ENCODE measurements at places on chromosomes 1 and 21. TPM values are rescaled to one million over a fixed set of nuclear protein-coding genes. Genes with fewer than 3 reads are reported as not detected.

DNA sequence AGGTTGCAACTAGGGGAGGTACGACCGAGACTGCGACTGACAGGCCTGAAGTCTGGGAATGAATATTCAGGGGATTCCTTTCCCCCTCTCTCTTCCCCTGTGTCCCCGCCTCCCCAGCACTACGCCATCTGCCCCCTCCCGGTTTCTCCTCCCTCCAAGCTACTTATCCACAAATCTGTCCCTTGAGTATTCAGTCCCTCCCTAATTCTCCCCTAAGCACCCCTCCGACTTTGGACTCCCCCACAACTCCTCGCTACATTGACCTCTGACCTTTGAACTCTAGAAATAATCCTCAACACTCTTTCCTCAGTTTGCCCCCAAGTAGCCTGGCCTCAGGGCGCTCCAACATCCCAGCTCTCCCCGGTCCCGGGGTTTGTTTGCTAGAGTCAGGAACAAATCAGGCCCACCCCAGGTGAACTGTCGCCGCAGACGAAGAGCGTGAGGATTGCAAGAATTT is 393 bp downstream of the LYSMD1 start:
- peak; percentile 17 for DNase-seq

DNA sequence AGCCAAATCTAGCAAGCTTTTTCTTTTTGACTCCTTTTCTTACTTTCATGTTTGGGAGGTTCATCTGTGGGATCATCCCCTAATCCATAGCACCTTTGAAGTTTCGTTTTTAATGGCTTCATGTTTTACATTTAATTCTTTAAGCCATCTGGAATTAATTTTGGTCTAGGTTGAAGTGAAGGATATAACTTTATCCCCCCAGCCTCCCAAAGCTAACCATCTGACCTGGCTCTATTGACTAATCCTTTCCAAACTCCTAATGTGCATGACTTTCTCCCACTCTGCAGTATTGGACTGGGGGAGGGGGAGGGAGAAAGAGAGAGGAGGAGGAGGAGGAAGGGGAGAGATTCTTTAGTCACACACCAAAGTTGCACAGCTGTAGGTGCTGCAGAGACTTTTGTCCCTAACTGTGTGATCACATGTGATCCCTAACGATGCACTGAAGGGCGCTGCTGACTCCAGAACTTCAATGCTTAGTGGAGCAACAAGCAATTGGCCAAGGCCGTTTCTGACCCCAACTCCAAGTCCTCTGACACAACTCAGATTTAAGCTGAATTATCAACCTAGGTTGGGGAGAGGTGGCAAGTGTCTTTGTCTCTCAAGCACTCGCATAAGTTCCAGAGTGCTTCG is 191.6 kb downstream of the HUNK start:
- no peak for DNase-seq

- DNase-seq: no peak
These were observed 16.1 kb downstream of the DSCAM start for GRCh38 chr21:40830836-40831235.

- DNase-seq: peak; percentile 15
These were observed 1.0 kb downstream of the TMEM200B start for GRCh38 chr1:29122682-29123052.

DNA sequence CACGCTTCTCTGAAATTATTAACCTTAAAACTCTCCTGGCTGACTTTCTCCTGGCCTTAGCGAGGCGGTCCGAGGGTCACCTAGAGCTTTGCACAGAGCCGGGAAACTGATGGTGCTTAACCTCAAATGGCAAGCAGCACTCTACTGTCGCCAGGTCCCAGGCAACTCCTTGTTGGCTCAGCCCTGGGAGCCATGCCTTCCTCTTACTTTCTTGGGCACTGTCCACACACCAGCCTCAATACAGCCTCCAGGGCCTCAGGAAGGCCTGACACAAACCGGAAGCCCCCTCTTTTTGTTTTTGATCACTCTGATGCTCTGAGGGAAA is 3.8 kb downstream of the TRABD2B start:
- no peak for DNase-seq

DNA sequence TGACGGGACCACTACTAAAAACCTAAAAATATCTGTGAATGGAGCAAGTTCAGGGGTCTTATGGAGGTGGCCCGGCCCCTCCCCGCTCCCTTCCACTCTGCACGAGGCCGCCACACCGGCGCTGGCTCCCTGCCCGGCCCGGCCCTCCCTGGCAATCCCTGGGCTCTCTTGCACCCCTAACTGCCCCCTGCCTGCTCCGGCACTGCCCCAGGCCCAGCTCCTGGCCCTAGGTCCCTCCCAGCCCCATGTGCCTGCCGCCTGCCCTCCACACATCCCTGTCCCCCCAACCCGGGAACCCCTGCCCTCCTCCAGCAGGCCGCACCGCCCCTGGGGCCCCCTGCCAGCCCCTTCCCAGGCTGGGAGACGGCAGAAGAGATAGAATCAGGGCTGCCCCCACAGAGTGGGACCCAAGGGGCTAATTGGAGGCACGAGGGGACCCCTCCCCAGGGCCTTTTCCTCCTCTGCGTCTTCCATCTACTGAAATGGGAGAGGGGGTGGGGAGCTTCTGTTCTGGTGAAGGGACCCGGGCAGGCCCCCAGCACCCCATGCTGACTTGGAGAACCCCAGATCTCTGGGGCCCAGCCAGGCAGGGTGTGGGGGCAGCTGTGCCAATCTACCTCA is 9.3 kb upstream of the CTRC start:
- DNase-seq: no peak

GRCh38 chr1:243474906-243475305 is 219.1 kb downstream of the SDCCAG8 start:
- DNase-seq: no peak

DNA sequence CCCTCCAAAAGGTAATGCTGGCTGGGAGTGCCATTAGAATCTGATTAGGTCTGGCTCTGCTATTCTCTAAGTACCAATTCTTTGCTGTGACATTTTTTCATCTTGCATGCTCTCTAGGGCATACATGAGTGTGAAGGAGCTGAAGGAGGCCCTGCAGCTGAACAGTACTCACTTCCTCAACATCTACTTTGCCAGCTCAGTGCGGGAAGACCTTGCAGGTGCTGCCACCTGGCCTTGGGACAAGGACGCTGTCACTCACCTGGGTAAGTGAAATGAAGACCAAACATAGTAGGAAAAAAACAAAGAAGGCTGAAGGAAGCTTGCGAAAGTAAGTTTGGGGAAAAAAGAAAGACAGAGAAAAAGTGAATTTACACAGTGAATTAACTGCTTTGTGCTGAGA is 207.9 kb downstream of the PAPPA2 start:
- DNase-seq: no peak

- no peak for DNase-seq
These were observed 70.8 kb downstream of the DTL start for GRCh38 chr1:212106286-212106792.

The GLMN gene
- total RNA-seq: 14.9 TPM

- no peak for DNase-seq
These were observed 24.0 kb downstream of the EXOC8 start for GRCh38 chr1:231313661-231314060.

The DNAJC28 gene
- 3.3 TPM for total RNA-seq

The BEST4 gene
- 0.18 TPM for total RNA-seq

DNA sequence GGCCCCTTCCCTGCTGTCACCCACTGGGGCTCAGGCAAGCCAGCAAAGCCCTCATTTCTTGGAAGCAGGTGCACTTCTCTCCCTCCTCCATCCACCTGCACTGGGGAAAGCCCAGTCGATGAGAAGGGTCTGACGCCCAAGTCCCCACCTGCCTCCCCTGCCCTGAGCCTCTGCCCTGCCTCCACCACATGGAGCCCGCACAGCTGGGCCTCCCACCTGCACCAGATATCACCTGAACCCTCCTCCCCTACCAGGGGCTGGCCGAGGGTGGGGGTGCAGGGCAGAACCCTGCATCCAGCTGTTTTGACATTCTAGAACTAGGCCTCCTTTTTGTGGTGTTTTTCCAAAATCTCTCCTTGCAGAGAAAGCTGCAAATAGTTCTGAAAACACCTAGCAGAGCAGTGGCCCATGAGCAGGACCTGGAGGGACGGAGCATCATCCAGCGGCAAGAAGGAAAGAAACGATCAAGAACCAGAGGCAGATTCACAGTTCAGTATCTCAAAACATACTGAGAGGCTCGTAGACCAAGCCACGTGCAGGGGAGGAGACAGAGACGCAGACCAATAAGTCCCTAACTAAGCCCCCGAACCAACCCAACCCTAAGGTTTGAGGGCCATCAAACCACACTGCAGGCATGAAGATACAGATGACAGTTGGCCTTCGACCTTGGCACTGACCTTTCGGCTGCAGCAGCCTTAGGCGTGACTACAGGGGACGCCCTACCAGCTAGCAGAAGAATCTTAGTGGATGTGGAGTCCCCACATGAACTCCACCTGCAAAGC is 16.7 kb downstream of the CHD5 start:
- no peak for DNase-seq
